Activated CD4-positive, alpha-beta T cell treated with anti-CD3 and anti-CD28 coated beads for 48 hours (primary cell): ENCODE measurements at places on chromosomes 16 and 17.

GRCh38 chr16:30585022-30585399 is 486 bp downstream of the ZNF785 start:
- peak; percentile 36 for DNase-seq

DNA sequence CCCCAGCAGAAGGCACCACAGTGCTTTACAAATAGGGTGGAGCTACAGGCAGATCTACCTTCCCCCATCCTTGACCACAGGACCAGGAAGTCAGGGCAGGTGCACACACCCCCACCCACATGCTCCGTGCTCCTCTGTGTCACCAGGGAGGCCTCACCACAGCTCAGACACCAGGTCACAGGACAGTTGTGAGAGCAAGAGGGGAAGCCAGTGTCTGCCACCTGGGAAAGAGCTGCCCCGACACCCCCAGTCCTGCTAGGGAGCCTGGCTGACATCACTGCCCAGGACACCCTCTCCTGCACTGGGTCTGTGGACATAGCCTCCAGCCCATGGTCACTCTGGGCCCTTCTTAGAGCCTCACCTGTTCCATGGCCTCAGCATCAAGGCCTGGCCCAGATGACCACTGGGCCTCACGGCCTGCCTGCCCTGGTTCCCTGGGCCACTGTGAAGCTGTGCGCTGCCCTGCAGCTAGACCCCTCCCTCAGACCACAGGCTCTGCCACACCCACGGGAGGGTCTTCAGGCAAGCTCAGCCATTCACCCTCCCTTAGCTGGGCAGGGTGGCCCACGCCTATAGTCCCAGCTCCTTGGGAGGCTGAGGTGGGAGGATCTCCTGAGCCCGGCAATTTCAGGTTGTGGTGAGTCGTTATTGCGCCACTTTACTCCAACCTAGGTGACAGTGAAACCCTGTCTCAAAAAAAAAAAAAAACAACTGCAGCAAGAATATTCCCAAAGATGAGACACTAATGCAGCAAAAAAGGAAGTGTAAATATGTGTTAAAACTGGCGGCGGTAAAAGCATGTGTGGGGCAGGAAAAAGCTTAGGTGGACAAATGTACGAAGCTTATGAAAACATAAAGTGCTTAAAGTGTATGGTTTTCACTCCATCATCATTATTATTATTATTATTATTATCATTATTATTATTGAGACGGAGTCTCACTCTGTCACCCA is 14.2 kb downstream of the POLR3K start:
- DNase-seq: peak; percentile 61

- DNase-seq: no peak
Observed at GRCh38 chr16:29645694-29646187, 17.3 kb upstream of the SPN start.

DNA sequence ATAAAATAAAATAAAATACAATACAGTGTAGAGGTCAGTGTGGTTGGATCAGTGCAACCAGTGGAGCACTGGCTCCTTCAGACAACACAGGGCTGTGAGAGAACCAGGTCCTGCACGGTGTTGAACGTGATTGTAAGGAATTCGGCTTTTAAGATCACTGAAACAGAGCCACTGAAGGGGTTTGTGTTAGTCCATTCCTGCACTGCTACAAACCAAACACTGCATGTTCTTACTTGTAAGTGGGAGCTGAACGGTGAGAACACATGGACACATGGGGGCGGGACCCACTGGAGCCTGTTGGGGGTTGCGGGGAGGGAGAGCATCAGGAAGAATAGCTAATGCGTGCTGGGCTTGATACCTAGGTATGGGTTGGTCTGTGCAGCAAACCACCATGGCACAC is 193.2 kb upstream of the AXIN2 start:
- DNase-seq: no peak

- no peak for DNase-seq
Observed at GRCh38 chr16:26334218-26335111, 642.7 kb downstream of the HS3ST4 start.

GRCh38 chr16:749010-749409 is 8.2 kb upstream of the CIAO3 start:
- DNase-seq: no peak

- no peak for DNase-seq
Observed at GRCh38 chr17:38743556-38744171, 4.5 kb downstream of the PCGF2 start.

DNA sequence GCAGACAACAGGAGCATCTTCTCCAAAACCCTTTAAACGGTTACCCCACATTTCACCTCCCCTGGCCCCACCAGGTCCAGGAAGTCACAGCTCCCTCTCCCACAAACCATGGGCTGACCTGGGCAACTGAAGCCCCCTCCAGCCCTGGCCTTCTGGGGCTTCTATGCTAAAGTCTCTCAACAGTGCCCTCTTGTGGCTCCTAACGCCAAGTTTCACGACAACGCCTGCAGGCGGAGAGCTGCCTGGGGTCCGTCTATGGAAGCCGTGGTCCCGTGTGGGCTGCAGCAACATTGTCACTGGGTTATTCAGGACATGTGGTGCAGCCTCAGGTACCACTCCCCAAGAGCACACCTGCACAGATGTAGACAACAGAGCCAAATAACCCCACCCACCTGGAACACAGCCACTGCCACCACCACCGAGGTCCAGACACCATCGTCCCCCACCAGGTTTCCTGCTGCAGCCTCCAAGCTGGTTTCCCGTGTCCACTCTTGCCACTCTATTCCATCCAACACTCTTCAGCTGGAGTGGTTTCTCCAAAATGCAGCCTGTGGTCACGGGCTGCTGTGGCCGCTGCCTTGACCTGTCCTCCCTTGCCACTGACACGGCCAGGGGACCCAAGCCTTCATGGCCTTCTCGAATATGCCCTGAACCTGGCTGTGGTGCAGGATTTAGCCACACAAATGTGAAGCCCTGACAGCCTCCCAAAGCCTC is 19.1 kb downstream of the C16orf95 start:
- peak; percentile 52 for DNase-seq

- DNase-seq: no peak
Observed at GRCh38 chr16:50188619-50189136, 35.6 kb downstream of the TENT4B start.

DNA sequence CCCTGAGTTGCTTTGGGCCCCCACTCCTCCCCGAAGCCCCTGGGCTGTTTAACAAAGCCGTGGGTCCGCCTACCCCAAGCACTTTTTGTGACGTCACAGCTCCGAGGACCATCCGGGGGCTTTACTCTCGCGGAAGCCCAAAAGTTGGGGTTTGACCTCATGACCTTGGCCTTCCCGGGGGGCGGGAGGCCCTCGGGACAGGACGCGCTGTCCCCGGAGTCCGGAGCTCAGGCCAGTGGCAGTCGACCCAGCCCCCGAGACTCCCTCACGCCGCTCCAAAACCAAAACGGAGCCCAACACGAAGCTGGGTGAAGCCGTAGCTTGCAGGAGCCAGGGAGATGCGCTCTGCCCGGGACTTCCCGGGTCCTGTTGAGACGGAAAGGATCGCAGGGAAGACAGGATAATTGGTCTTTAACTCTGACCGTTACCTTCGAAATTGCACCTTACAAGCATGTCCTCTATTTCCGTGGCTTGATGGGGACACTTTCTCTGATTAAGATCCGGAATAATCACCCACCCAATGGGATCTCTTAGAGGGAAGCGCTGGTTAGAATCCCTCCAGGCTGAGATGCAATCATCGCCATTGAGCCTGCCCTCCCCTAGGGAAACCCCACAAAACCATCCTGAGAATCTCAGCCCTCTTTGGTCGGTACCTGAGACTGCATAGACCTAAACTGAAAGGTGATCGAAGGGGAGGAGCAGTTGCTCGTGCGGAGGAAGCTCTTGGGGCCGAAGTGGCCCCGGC is 4.9 kb upstream of the SOX9 start:
- DNase-seq: no peak

DNA sequence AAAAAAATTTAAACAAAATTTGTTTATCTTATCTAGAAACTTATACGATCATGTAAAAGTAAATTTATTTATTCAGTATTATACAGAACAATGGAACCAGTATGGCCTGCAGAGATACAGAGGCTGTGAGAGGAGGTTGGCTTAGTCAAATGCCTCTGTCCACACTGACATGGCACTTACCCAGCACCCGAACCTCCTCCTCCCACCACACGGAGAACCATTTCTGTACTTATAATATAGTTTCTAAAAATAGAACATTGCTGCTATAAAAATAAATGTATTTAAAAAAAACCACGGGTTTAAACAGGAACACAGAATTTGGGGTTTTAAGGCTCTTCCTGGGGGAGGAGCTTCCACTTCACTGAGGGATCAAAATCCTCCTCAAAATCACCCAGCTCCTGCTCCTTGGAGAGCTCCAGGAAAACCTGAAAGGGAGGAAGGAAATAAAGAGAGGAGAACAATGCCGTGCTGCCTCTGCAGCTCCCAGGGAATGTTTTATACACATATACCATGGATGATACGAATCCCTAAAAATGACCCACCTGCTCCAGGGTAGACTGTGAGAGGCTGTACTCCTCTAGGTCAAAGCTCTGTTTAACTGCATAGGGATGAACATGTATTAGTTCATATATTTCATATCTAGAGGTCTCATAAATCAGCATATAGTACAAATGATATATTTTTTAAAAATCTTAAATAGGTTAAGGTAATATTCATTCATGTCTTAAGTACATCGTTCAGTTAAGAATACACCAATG is 87.3 kb downstream of the ABCA8 start:
- DNase-seq: no peak
